ENCODE measurements at places on chromosomes 5 and 9. TPM values are rescaled to one million over a fixed set of nuclear protein-coding genes. Genes with fewer than 3 reads are reported as not detected.

Gene PRLR
- total RNA-seq: 0.02 TPM

Gene ACER2
- 3.0 TPM for total RNA-seq

Gene CD74
- total RNA-seq: not detected

Gene IL9
- not detected for total RNA-seq

Gene ARL15
- 5.4 TPM for total RNA-seq

Gene GPX3
- total RNA-seq: 20.3 TPM

Gene TLX3
- not detected for total RNA-seq

Gene PLCXD3
- total RNA-seq: 0.21 TPM

Gene FOXD4
- 0.34 TPM for total RNA-seq

Gene NMUR2
- total RNA-seq: 0.22 TPM

Gene SPINK7
- total RNA-seq: not detected

Gene LHX3
- total RNA-seq: 0.05 TPM

Gene GNA14
- not detected for total RNA-seq

Gene PCDHA6
- 0.13 TPM for total RNA-seq

Gene LRRTM2
- not detected for total RNA-seq

Gene SLC46A2
- not detected for total RNA-seq

Gene TAF11L10
- total RNA-seq: not detected

Gene PFN3
- not detected for total RNA-seq

Gene MAMDC4
- 3.4 TPM for total RNA-seq

Gene BHMT2
- not detected for total RNA-seq

Gene FSTL4
- 6.0 TPM for total RNA-seq

Gene MTX3
- total RNA-seq: 7.8 TPM

Gene PCDHB3
- total RNA-seq: 0.30 TPM

Gene LECT2
- not detected for total RNA-seq

Gene NR5A1
- total RNA-seq: 0.11 TPM

Gene STK32A
- total RNA-seq: 0.30 TPM

Gene TOR2A
- total RNA-seq: 15.8 TPM

Gene POLR1E
- 35.3 TPM for total RNA-seq

Gene PCDHGB2
- total RNA-seq: 0.11 TPM

Gene WDR38
- total RNA-seq: 0.07 TPM

Gene EIF4EBP3
- total RNA-seq: 1.9 TPM

Gene TRIM36
- total RNA-seq: 2.0 TPM

Gene GFI1B
- total RNA-seq: 0.17 TPM

Gene LHFPL2
- 84.2 TPM for total RNA-seq

Gene NOXA1
- total RNA-seq: 1.4 TPM

Gene KIF4B
- total RNA-seq: 0.02 TPM

Gene ZNF366
- total RNA-seq: not detected
